ENCODE measurements at places on chromosomes 3 and 15. TPM values are rescaled to one million over a fixed set of nuclear protein-coding genes. Genes with fewer than 3 reads are reported as not detected.

DNA sequence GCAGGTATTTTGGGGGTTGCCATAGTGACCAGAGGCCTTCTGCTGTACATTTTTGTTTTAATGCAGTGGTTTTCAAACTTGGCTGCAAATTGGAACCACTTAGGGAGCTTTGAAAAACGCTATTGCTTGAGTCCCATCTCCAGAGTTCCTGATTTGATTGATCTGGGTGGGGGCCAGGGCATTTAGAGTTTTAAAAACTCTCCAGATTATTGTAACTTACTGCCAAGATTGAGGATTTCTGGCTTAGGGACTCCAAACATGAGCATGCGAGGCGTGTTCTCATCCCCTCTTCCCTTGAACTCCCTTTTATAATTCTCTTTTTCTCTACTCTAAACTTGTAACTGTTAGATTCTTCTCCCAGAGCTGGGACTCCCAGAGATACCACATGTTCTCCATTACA lies 340.8 kb upstream of the SUCLG2 start:
- no peak for DNase-seq

Gene MYH15
- 0.95 TPM for total RNA-seq

Gene LRRIQ4
- 1.3 TPM for total RNA-seq

DNA sequence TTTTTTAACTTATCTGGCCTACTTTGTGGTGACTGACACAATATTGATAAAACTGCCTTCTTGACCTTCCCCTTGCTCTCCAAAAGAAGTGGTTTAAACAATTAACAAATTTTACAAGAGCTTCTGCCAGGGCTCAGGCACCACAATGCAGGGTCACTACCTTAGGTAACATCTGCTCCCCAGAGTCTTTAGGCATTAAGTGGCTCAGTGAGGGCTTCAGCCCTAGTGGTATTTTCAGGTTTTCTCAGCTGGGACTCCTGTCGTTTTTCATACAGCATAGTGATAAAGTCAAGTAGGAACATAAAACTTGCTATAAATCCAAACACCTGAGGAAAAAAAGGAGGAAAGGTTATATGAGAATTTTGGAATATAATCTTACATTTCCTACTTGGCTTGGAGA lies 18.9 kb downstream of the CMTM6 start:
- DNase-seq, result no peak

- DNase-seq, result no peak
Measured at GRCh38 chr3:114527036-114527644, 233.3 kb downstream of the TIGIT start.

Gene KIF15
- 25.8 TPM for total RNA-seq

Gene CHL1
- not detected for total RNA-seq

- DNase-seq, result no peak
Measured at GRCh38 chr15:57917998-57918397, 147.5 kb downstream of the ALDH1A2 start.

GRCh38 chr3:78728406-78729145 lies 1039.2 kb downstream of the ROBO1 start:
- no peak for DNase-seq

DNA sequence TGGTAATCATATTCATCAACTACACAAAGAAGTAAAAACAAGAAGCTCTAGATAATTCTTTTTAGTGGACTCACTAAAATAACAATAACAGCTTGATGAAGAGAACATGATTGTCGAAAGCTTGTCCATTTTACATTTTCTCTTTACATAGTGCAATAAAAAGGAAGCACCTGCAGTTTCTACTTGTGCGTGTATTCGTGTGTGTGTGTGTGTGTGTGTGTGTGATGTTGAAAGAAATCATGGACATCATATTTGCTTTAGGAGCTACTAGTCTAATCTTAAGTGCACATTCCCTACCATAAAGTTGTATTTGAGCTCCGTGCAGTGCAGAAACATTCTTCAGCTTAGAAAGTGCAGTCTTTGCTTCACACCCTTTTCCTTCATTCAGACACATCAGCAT lies 288.8 kb downstream of the ZBTB20 start:
- no peak for DNase-seq

Measured in PC-9 (cell line).